Stimulated activated CD4-positive, alpha-beta T cell treated with anti-CD3 and anti-CD28 coated beads, Interleukin-1b, Interleukin-23, amount 100 ng/mL, for 48 hours (primary cell): ENCODE measurements at places on chromosomes 4 and X.

DNA sequence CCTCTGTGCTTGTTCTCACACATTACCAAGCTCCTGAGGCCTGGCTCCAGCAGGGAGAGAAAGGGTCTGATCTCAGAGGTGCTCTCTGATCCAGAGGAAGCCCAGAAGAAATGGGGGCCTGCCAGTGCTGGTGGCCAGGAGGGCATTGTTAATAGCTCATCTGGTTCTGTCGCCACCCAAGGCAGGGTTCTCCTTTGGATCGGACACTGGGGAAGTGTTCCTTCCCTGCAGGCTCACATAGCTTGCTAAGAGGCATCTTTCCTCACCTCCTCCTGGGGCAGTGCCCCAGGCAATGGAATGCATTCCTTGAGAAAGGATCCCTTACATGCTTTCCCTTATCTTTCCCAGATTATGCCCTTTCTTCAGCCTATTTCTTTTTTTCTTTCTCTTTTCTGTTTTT lies 53.8 kb downstream of the RBM47 start:
- DNase-seq = no peak

DNA sequence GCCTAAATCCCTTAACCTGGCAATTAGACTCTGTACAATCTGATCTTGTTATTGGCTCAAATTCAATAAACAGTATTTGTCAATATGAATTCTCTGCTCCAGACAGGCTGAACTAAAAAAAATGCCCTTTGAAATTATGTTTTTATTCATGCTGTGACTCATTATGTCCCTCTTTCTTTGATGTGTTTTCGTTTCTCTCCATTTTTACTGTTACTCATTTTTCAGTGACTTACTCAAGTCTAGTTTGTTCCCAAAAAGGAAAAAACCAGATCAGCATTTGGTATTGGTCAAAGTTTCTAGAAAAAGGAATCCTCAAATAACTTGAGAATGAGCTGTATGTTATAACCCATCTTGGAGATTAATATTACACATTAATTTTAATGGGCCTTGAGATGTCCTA lies 40.4 kb downstream of the UNC5C start:
- no peak for DNase-seq

DNA sequence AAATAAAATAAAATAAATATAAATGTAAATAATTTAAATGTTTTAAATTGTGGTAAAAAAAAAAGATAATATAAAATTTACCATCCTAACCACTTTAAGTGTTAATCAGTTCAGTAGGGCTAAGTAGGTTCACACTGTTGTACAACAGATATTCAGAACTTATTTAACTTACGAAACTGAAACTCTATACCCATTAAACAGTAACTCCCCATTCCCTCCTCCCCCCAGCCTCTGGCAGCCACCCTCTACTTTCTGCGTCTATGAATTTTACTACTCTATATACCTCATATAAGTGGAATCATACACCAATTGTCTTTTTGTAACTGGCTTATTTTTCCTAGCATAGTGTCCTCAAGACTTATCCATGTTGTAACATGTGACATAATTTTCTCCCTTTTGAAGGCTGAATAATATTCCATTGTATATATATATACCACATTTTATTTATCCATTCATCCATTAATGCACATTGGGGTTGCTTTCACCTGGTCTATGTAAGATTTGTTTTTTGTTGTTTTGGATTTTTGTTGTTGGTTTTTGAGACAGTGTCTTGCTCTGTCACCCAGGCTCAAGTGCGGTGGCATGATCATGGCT lies 32.5 kb upstream of the ELF2 start:
- DNase-seq = no peak

DNA sequence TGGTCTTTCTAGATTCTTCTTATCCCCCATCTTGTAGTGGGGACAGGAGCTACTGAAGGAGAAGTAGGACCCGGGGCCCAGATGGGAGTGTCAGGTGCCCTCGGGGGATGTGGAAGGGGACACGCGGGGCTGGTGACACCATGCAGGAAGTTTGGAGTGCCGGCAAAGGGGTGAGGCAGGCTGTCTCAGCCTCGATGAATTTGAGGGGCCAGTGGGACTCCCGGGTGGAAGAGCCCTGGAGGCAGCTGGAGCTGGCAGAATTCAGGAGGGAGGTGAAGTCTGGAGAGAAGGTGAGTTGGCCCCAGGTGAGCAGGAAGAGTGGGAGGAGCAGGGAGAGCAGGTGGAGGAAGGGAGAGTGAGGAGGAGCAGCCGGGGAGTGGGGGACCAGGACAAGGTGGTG lies 101.7 kb downstream of the CPZ start:
- no peak for DNase-seq

- no peak for DNase-seq
These were observed 190.8 kb downstream of the SPATA18 start for GRCh38 chr4:52241916-52242315.

DNA sequence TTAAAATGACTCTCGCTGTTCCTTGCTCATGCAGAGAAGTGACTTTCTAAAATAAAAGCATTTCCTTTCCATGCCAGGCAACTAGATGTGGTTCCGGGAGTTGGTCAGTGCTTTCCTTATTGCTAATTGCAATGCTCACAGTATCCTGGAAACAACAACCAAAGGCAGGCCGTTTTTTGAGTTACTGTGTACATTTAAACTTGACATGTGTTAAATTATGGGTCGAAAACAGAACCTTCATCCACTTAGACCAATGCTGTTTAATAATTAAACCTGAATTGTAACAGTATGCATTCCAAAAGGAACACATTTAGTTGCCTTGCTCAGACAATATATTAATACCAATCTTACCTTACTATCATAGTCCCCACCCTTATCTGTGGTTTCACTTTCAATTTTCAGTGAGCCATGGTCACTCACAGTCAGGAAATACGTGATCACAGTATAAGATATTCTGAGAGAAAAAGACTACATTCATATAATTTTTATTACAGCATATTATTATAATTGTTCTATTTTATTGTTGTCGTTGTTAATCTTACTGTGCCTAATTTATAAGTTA lies 102.6 kb downstream of the HS6ST2 start:
- DNase-seq = no peak

GRCh38 chr4:5574386-5574785 lies 134.0 kb downstream of the EVC2 start:
- DNase-seq = no peak

DNA sequence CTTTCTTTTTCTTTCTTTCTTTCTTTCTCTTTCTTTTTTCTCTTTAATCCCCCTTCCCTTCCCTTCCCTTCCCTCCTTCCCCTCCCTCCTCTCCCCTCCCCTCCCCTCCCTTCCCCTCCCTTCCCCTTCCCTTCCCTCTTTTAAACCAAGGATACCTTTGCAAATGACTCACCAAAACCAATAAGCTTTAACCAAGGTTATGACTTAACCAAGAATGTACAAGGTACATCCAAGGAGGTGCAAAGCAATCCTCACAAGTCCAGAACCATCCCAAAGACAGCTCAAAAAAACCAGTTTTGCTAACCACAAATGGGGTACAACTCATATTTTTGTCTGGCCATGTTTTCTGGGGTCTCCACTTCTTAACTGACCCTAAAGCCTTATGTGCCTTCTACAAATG lies 174.7 kb upstream of the PPP1R2C start:
- no peak for DNase-seq

- no peak for DNase-seq
These were observed 334.5 kb downstream of the GASK1B start for GRCh38 chr4:157838366-157838765.

DNA sequence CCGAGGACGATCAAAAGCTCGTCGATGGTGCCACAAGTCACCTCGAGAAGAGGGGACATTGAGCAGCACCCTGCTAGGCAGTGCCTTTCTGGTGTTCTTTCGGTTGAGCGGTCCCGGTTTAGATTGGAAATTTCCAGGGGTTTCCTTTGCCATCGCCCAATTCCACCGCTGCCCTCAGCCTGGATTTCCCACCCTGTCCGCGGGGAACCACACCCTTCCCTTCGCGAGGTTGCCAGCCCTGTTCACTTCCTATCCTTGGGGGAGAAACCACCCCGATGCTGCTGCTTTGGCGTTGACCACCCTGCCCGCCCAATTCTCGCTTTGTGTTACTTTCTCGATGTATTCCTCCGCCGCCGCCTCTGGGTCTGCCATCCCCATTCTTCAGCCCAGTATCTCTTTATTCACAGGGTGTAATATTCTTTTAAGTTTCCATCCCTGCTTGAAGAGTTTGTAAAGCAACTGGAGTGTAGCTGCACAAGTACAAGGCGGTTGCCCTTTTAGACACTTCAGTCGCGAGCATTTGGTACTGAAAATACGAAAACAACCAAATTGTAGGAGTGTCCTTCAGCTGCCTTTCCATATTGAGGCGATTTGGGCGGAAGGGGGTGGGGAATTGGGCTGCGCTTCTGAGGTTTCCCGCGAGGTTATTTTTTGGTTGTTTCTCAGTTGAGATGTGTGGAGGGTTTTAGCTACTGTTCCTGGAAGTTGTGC lies 1.1 kb downstream of the OGT start:
- DNase-seq = peak; percentile 49

DNA sequence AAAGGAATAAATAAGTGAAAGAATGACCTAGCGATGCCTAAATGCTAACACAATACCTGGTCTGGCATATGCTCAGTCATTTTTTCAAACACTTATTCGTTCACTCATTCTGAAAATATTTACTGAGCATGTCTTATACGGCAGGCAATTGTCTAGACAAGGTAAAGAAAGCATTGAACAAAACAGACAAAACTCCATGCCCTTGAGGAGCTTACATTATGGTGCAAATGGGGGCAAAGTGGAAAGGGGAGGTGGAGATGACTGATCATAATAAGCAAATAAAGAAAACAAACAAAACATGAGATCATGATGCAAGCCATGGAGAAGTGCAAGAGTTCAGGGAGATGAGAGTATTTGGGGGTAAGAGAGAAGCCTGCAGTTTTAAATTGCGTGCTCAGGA lies 334.6 kb upstream of the PPARGC1A start:
- no peak for DNase-seq

DNA sequence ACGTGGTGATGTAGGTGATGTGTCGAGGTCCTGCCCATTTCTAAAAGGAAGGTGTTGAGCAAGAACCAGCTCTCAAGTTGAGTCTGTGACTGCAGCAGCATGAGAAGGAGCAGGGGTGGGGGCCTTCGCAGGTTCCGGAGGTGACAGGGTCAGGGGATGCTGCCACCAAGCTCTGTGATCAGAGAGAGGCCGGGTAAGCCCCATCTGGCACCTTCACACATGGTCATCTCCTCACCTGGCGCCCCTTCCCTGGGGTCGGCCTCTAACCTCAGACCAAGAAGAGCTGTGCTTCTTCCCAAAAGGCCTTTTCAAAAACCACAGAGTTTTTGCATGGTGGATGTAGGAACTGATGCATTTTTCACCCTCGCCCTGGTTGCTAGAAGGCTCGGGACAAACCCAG lies 137.6 kb downstream of the CPZ start:
- no peak for DNase-seq

GRCh38 chr4:183841001-183841400 lies 64.1 kb upstream of the STOX2 start:
- DNase-seq = no peak

DNA sequence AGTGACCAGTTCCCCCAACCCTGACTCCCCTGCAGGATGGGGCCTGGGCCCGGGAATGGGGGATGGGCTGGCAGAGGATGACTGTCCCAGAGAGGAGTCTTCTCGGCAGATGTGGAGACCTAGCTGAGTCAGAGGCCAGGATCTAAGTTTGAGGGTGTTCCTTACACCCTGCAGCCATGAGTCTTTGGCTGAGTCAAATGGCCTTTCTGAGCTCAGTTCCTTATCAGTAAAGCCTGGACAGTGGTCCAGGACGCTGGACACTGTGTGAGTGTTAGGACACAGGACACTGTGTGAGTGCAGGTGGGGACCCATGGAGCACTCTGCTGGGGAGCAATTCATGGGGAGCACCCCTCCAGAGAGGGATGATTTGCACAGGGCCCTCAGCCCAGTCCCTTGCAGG lies 5.0 kb downstream of the IL9R start:
- no peak for DNase-seq

GRCh38 chrX:150408561-150408960 lies 45.4 kb downstream of the MAMLD1 start:
- no peak for DNase-seq

DNA sequence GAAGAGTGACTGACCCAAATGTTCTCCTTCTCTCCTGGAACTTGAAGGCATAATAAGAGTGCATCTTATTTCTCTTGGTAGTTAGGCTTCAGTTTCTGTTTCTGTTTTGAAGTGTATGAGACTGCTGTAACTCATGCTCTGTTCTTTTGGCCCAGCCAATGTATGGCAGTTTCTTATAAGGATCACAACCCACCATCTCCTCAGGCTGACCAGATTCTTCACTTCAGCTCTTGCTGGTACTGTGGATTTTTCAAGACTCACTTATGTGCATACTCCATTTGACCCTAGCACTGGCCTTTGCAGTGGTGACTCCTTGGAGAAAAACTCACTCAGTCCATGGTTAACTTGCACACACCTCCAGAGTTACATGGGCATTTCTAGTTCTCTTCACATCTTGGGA lies 9.6 kb upstream of the YTHDC1 start:
- DNase-seq = no peak

- DNase-seq = peak; percentile 74
These were observed 689 bp upstream of the OGT start for GRCh38 chrX:71532078-71532752.

DNA sequence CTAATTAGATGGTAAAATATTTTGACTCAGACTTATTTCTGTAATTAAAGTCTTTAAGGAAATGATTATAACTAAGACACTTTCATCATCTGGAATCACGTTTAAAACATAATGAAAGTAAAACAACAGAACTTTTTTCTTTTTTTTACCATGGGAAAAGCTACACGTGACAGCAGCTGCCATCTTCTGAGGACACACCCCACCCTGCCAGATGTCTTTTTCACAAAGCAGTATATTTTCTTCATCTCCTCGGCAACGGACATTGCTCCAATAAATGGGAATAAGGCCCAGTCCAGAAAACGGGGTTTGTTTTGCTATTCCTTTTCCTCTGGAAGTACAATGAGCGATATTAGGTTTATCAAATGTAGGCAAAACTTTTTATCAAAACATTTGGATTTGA lies 17.5 kb downstream of the PRSS12 start:
- no peak for DNase-seq

DNA sequence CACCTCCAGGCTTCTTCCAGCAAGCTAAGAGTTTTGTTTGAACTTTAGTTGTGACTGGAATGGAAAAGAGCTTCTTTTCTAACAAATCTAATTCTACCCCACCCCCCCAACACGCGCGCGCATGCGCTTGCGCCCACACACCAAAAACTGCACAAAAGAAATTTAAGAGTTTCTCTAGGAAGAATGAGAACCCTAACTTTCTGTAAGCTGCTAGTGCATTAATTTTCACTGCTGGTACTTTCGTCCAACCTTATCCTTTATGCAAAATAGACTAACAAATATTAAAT lies 9.0 kb upstream of the INTU start:
- DNase-seq = no peak

- no peak for DNase-seq
These were observed 407.1 kb downstream of the ADAM29 start for GRCh38 chr4:175325230-175325629.

DNA sequence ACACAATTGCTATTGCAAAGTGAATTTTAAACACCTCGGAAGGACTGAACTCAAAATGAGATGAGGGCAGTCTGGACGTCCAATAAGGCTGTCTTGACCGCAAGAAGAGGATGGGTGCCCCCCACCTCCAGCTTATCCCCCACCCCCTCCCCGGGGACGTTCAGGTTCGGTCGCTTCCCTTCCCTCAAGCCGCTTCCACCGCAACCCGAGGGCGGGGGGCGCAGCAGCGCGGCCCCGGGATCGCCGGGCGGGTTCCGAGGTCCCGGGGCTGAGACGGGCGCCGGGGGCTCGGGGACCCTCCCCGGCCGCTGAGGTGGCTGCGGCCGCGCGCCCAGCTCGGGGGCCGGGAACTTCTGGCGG lies 480 bp downstream of the USP46 start:
- no peak for DNase-seq

- DNase-seq = no peak
These were observed 34.8 kb downstream of the OSTC start for GRCh38 chr4:108685036-108685686.

GRCh38 chrX:131841496-131842437 lies 181.3 kb upstream of the STK26 start:
- peak; percentile 10 for DNase-seq
